Cortex of kidney (tissue), 1 donor: ENCODE measurements at places on chromosomes 3 and 15.

- no peak for DNase-seq
These were observed 1055.7 kb downstream of the NAALADL2 start for GRCh38 chr3:175914785-175915184.

- no peak for DNase-seq
These were observed 342.1 kb upstream of the ATP11B start for GRCh38 chr3:182450942-182451787.

GRCh38 chr3:12908859-12909258 lies 67.5 kb upstream of the RPL32 start:
- no peak for DNase-seq

DNA sequence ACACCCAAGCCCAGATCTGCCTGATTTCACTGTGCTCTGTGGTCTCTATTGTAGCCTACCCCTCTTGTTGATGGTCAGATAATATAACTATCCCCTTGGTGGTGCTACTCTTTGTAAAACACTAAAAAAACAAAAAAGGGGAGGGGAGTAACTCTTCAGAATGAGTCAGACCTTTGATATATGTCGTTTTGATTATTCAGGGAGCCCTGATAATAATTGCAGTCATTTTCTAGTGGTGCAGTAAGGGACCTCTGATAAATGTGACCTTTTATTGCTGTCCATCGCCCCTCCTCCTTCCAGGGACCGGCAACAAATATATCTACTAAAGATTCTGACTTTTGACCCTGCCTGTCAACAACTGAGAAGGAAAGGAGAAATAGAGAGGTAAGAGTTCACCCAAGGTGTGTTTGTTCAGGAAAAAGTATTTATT lies 45.1 kb upstream of the MAGI1 start:
- DNase-seq: no peak

GRCh38 chr3:169661361-169662131 lies 2.0 kb downstream of the MECOM start:
- DNase-seq: no peak

DNA sequence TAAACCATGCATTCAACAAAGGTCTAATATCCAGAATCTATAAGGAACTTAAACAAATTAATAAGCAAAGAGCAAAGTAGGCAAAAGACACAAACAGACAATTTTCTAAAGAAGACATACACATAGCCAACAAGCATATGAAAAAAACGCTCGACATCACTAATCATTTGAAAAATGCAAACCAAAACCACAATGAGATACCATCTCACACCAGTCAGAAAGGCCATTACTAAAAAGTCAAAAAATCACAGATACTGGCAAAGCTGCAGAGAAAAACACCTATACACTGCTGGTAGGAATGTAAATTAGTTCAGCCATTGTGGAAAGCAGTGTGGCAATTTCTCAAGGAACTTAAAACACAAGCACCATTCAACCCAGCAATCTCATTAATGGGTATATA lies 53.8 kb downstream of the FSIP1 start:
- no peak for DNase-seq

- no peak for DNase-seq
These were observed 228.8 kb downstream of the OCA2 start for GRCh38 chr15:27870320-27870719.

GRCh38 chr3:104854468-104854867 lies 512.2 kb upstream of the ALCAM start:
- DNase-seq: no peak

- DNase-seq: no peak
These were observed 22.5 kb upstream of the BFSP2 start for GRCh38 chr3:133377396-133377795.

GRCh38 chr3:87390821-87391220 lies 114.4 kb upstream of the POU1F1 start:
- no peak for DNase-seq

- DNase-seq: no peak
These were observed 35.9 kb downstream of the ADCY5 start for GRCh38 chr3:123412811-123413604.

DNA sequence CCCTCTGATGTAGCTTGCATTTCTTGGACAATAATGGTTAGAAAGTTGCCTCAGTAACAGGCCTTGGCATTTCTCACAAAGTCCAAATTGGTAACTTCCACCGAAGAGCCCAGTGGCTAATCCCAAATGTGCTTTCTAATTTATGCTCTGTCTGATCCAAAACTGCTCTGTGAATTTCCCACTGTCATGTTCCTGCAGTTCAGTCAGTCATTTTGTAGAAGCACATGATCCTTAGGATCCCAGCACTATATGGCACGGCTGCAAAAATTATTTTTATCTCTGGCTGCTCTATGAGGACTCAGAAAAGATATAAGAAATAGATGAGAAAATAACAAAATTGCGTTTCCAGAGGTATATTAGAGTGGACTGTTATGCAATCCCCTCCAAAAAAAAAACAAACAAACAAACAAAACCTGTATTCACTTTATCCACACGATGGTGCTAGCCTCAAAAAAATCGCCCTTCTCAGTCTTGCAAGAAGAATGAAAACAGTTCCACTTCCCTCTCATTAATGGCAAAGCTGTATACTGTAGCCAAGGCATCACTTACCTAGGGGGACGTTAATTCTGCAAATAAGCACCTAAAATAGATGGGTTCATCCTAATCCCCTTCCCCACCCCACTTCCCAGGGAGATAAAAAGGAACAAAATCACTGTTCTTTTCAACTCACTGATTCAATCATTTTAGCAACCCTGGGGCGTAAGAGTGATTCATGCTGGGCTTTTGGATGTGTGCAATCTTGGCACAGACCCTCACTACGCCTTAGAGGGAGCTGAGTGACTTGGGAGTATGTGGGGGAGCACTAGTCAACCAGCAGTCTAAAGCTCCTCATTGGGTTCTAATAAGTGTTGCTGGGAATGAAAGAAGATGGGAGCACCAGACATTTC lies 61.3 kb downstream of the TMCO5A start:
- no peak for DNase-seq

DNA sequence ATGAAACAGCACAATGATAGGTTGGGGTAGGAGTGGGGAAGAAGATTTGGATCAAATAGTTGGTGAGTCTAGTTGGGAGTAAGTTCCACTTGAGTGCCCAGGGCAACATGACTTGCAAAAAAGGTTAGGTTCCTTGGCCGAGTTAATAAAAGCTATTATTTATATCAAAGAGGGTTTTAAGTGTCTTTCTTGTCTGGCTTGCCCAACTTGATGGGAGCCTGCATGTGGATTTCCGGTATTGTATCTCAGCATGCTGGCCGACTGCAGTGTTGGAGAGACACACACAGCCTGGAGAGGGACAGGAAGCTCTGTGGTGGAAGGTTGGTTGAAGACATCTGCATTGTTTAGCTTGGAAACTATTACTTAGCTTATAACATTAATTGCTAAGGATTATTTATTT lies 449.5 kb upstream of the TBL1XR1 start:
- no peak for DNase-seq

DNA sequence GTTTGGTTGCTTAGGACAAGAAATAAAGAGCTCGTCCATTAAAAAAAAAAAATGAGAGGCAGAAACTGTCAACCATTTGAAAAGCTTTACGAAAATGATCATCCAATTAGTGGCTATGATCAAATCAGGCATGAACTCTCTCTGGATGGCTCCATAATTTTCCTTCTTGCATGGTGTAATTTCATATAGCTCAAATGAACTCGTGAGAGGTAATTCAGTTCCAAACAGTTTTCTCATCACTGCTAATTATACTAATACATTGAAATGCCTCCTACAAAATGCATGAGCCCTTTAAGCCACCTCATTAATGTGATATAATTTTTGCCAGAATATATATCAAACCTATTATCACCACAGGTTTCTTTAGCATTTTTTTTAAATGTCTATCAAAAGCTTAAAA lies 239.5 kb upstream of the MEIS2 start:
- no peak for DNase-seq

DNA sequence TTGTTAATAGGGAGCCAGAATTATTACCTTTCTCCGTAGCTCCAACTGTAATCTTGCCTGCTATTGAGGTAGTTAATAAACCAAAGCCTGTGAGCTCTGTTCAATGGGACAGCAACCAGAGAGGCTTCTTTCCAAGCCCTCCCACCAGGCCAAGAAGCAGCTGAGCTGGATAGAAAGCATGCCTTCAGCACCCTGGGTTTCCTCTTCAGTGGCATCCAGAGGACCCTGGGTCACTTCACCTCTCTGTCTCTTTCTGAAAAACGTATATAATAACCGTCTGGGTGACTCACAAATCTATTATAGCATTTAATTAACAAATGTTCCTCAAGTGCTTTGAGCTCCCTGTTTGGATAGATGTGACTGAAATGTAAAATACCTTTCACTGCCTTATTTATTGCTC lies 420.0 kb downstream of the LPP start:
- no peak for DNase-seq
